Stimulated activated CD8-positive, alpha-beta memory T cell treated with anti-CD3 and anti-CD28 coated beads, Interleukin-7, amount 100 ng/mL, for 24 hours (primary cell): ENCODE measurements at places on chromosomes 7 and 10.

GRCh38 chr10:67772894-67773511 is 65.0 kb downstream of the DNAJC12 start:
- no peak for DNase-seq

DNA sequence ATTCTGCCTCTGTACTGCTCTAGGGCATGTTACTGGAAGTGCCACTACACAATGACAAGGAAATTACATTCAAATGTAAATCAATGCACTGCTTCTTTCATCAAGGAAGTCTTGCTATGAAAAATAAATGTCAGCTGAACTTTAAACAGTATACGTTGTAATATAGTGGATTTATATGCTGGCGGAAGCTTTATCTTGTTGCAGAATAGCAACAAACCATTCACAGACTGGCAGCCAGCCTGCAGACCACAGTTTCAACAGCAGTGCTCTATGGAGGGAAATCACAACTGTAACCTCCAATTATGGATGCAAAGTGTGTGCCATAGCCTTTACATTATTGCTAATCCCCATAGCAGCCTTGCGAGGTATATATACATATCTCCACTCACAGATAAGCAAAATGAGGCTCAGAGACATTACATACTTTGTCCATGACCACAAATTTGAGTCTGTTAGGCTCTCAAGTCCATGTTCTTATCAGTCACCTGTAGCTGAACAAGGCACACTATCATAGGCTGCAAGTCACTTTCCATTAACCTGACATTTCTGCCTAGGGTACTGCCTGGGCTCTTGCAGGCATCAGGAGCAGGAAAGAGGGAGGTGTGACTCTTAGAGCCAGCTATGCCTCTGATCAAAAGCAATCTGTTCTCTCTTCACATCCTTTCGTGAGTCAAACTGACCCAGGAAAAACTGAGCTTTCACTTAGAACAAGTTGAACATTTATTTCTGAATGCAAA is 22.6 kb downstream of the COL28A1 start:
- DNase-seq, result no peak

DNA sequence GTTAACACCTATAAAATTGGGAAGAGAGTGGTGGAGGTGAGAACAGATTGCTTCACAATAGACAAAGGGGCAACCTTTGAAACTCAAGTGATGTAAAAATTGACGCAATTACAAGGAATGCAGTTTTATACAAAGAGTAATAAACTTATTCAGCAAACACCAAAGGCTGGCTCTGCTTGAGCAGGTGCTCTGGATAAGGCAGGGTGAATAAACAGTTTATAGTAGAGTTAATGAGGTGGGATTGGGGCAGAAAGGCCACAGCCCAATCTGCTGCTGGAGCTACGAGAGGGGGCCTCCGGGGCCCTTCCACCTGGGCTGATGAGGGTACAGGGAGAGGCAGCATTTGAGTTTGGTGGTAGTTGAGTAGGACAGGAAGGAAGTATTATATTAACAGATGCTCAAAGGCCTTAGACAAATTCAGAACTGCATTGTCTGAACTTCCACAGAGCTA is 6.0 kb downstream of the MUC12 start:
- no peak for DNase-seq

DNA sequence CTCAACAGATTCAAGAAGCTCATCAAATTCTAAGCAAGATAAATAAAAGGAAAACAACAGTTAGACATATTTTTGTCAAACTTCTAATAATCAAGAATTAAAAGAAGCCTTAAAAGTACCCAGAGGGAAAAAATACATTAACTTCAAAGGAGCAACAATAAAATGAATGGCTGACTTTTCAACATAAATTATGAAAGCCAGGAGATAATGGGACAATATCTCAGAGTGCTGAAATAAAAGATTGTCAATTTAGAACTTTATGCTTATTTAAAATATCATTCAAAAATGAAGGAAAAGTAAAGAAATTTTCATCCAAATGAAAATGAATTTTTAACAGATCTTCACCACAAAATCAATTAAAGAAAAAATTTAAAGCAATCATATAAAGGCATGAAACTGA is 108.5 kb upstream of the IL6 start:
- no peak for DNase-seq

DNA sequence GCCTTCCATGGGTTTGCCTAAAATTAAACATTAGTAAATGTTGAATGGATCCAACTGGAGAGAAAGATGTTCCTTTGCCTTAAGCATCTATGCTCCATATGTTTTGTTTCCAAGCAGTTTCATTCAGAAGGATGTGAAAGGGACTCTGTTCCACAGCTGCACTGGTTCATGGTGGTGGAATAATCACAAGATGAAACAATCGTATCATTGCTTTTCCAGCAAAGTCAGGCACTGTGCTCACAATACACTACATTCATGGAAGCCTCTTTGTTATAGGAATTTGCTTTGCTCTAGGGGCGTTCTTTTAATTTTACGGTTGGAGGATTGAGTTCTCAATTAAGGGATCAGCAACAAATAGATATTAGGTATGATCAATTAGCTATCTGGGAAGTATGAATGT is 33.8 kb downstream of the RAMP3 start:
- no peak for DNase-seq

DNA sequence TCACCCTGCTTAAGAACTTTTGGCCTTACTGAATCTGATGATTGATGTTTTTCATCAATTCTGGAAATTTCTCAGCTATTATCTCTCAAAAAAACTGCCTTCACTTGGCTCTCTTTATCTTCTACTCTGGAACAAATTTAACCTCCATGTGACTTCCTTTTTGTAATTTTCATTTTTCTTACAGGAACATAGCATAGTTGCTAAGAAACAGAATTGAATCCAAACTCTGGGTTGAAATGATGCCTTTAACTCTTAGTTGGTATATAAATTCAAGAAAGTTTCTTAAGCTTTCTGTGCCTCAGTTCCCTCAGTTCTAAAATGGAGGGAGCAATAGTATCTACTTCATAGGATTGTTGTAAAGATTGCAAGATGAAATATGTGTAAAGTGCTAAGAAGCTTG is 19.8 kb downstream of the GPR141 start:
- DNase-seq, result no peak

DNA sequence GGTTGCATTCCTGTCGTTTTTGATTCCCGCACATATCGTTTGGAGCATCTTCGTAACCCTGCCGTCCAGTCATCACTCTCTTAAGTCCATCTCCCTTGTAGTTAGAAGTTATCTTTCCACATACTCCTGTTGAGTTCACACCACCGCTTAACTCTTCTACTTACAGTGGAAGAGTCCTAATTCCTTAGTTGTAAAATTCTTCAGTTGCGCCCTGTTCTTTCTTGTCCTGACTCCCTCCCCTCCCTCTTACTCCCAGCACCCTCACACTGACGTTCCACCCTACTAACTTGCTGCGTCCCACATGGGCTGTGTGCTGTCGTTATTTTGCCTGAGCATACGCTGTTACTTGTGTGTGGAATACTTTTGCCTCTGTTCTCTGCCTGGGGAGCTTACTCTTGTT is 11.7 kb downstream of the DNAJB6 start:
- DNase-seq, result no peak

DNA sequence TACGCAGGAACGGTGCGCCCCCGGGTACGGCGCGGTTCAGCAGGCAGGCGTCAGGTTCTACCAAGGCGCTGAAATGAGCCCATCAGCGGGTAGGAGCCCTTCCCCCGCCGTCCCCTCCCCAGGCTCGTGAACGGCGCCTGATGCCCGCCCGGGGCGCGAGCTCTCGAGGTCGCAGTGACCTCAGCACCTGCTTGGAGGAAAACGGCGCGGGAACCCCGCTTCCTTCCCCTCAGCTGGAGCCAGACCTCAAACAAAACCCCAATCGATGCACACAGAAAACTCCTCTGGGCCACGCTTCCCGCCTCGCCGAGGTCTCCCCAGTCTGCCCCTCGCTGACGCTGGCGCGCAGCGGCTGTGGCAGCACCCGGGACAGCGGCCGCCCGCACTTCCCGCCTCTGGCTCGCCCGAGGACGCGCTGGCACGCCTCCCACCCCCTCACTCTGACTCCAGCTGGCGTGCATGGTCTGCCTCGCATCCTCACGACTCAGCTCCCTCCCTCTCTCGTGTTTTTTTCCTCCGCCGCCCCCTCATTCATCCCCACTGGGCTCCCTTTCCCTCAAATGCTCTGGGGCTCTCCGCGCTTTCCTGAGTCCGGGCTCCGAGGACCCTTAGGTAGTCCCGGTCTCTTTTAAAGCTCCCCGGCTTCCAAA is 514 bp upstream of the GAD2 start:
- DNase-seq, result no peak

DNA sequence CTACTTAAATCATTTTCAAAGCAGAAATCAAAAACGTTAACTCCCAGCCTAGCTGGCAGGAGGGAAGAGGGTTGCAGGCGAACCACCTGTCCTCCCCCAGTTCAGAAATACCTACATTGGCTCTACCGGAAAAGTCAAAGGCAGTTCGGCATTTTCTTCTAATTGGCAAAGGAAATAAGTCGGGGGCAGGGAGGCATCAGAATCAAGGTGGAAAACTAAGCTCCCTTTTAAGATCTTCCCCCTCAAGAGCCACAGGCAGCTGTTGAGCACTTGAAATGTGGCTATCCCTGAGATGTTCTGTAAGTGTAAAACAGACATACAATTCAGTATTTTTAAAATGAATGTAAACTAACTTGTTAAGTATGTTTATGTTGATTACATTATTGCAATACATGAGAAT is 957 bp upstream of the ELMO1 start:
- DNase-seq, result no peak

DNA sequence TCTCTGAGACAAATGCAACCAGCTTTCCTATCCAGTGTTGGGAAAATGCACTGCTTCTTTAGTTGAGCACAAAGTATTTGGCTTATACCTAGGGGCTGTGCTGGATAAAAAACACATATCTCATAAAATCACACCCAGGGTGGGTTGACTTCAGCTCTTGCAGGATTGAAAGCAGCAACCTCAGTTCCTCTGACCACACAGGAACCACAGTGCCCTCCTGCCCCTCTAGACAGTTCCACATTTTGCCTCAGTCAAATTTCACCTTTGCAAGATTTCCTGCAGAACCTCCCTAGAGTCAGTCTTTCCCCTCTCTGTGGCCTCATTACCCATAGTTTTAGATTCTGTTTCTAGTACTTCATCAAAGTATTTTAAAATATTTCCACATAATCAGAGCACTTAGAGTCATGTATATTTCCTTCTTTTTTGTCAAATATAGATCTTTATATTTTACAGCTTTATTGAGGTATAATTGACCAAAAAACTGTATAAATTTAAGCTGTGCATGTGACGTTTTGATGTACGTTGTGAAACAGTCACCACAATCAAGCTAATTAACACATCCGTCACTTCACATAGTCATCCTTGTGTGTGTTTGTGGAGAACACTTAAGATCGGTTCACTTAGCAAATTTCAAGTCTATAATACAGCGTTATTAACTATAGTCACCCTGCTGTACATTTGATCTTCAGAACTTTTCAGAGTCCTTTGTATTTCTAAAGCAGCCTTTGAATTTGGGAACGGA is 37.0 kb upstream of the EGR2 start:
- no peak for DNase-seq
